NCI-H1436 (cell line): ENCODE measurements at places on chromosomes 5 and 9.

DNA sequence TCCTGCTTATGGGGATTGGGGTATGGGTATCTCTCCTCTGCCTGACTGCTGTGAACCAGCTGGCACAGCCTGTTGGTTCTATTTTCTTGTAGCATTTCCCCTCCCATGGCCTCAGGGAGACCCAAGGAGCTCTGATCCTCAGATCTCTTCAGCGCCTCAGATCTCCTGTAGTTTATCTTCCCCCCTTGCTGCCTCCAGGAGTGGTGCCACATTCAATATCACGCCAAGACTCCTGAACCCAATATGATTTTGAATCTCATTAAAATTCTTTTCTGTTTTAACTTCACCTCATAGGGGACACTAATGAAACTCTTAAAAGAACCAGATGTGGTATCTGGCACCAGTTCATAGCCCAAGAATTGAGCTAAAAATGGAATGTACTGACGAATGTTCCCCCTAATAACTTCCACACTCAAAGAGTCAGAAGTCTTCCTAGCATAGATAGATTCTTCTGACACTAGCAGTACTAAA, 59.6 kb upstream of the LIFR start:
- DNase-seq = no peak

DNA sequence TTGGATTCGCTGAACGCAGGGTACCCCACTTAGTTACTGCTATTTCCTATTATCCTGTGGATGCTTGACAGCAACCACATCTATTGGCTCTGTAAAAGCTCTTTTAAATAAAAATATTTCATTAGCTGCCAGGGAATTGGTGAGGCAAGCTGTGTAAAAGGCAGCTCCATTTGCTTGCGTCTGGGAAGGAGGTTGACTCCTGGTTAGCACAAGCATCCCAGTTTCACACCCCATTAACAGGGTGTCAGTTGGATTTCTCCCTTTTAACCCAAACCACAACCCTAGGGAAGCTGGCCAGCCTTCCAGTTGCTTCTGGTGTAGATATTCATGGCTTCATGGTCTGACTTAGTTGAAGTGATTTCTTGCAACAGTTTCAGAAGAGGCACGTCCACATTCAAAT, 151.0 kb downstream of the GPBP1 start:
- DNase-seq = no peak

DNA sequence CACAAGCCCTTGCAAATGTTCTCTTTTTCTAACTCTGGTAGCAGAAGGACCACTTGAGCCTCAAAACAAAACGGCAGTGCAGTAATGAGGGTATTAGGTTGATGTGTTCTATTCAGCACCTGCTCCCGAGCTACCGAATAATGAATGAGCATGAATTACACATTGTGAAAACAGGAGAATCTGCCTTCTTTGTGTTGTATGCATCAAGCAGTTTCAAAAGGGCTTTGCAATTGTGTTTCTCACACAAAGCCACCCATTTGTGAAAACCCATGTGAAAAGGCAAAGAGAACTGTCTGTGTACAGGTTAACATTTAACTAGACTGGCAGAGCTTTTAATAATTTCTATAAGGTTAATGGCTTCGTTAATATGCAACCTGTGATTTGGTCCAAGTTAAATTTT, 97.8 kb downstream of the STK32A start:
- peak; percentile 92 for DNase-seq

GRCh38 chr5:115531787-115532367, 12.7 kb downstream of the FEM1C start:
- DNase-seq = no peak

DNA sequence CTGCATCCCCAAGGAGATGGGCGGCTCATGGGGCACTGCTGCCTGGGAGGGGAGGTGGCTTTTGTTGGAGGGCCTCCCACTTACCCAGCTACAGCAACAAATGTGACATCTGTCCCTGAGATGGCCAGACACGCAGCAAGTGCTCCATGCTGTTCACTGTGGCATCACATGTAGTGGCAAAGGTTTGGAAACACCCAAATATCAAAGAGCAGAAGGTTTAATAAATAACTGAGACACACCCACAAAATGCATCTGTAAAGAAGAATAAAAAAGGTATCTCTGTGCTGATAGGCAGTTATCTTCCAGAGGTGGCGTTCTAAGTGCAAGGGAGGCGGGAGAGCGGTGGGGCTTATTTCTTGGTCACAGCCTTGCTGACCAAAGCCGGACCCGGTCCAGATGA, 23.3 kb upstream of the CLPTM1L start:
- DNase-seq = no peak

GRCh38 chr5:143558048-143558447, 154.6 kb upstream of the NR3C1 start:
- DNase-seq = no peak

- peak; percentile 75 for DNase-seq
Measured at GRCh38 chr9:138022121-138022741, 144.6 kb downstream of the CACNA1B start.

DNA sequence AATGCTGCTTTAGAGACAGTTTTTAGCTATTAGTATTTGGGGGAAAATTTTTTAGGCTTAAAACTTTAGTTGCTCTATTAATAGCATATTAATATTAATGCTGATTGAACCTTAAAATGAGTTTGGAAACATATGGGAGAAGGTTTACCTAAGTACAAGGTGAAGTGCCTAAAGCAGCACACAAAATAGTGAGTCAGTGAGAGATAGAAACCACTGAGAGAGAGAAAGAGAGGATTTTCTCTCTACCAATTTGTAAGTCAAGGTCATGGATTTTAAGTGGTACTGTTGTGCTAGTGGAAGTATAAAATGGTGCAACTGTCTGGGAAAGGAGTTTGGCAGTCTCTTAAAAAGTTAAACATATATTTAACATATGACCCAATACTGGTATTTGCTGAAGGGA, 64.9 kb downstream of the MARCHF3 start:
- no peak for DNase-seq

- DNase-seq = no peak
Measured at GRCh38 chr5:38892363-38892762, 46.6 kb downstream of the OSMR start.

- DNase-seq = no peak
Measured at GRCh38 chr5:26843677-26844076, 194.7 kb downstream of the CDH9 start.

DNA sequence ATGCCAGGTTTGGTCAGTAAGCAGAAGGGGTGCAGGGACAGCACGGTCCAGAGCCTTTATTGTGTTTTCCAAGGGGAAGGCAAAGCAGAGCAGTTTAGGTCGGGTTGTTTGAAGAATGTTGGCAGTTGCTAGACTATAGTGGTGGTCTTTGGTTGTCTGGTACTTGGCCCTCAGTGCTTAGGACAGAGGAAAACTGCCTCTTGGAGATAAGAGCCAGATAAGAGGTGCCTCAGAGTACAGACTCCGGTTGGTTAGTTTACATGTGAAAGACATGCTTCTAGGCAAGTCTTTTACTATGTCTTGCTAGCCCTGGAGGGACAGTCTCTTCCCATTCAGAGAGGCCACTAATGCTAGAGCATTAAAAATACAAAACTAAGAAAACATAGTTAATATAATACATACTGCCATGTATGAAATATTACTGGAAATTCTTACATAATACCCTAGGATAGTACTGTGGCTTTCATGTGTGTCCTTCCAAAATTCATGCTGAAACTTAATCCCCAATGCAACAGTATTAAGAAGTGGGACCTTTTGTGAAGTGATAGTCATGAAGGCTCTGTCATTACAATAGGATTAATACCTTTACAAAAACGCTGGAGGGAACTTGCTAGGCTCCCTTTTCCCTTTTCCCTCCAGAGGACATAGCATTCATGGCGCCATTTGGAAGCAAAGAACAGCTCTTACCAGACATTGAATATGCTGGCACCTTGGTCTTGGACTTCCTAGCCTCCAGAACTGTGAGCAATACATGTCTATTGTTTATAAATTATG, 280.4 kb downstream of the TMEM167A start:
- DNase-seq = no peak

DNA sequence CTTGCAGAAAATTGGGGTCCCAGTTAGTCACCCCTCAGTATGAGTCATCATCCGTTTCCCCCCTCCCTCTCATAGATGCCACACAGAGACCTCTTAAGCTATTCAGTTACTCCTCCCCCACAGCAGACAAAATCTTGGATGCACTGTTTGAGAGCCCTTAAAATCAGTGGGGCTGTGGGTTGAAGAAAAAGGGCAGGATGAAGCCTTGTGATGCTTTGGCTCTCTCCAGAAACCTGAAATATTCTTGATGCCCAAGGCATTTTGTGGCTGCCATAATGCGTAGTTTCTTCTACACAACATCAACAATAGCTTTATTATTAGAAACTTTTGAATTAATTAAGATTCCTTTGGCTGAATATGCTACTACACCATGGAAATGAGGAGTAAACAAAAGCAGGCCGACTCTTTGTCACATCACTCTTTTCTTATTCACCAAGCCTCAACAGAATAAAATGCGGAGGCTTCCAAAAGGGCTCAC, 133.8 kb downstream of the MRPS30 start:
- DNase-seq = no peak

DNA sequence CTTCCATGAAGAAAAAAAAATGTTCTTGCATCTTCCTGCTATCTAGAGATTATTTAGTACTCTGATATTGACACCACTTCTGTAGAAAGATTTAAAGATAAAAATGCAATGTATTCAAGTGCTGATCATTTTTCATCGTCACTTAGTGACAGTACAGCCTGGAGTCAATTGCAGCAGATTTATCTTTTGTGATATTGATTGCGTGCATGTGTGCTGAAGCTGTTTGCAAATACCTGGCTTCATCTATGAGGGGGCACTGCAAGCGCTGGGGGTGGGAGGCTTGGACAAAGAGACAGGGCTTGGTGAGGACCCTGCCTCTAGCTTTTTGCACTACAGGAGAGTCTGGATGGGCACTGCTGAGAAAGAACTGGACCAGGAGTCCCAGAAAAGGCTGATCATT, 38.0 kb upstream of the MED27 start:
- no peak for DNase-seq

- DNase-seq = no peak
Measured at GRCh38 chr9:8074713-8075286, 275.2 kb upstream of the DMAC1 start.

DNA sequence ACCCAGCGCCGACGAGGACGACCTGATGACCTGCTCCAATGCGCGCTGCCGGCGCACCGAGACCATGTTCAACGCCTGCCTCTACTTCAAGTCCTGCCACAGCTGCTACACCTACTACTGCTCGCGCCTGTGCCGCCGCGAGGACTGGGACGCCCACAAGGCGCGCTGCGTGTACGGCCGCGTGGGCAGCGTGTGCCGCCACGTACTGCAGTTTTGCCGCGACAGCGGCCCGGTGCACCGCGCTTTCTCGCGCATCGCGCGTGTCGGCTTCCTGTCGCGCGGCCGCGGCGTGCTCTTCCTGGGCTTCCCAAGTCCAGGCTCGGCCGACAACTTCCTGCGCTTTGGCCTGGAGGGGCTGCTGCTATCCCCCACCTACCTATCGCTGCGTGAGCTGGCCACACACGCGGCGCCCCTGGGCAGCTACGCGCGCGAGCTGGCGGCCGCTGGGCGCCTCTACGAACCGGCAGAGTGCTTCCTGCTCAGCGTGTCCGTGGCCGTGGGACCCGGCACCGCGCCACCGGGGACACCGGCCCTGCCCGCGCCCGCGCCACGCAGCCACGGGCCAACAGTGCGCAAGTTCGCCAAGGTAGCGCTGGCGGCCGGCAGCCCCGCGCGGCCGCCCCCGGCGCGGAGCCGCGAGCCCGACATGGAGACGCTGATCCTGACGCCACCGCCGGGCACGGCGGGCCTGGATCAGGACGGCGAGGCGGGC, 2.7 kb upstream of the PHPT1 start:
- DNase-seq = no peak

DNA sequence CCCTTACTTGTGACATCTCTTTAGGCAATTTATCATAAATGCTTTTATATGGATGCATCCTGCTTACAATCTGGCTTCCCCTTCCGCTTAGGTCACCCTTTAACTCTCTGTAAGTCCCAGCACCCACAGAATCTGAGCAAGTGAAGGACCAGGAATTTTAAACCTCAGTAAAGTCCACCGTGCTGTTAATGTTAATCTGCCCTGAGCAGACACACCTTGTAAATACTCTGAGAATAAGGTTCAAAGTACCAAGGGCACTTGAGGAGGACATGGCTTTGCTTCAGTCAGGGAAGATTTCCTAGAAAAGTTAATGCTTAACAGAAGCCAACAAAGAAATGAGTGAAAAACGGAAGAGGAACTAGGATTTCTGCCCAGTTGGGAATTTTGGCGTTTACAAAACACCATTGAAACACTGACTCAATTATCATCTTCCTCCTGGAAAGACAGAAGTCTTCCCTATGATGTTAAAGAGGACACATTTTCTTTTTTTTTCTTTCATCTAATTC, 26.4 kb upstream of the TTC39B start:
- DNase-seq = no peak
